Activated CD8-positive, alpha-beta T cell treated with anti-CD3 and anti-CD28 coated beads for 36 hours (primary cell): ENCODE measurements at places on chromosomes 16 and 17. TPM values are rescaled to one million over a fixed set of nuclear protein-coding genes. Genes with fewer than 3 reads are reported as not detected.

The KRTAP4-6 gene
- not detected for total RNA-seq

- H3K36me3 ChIP-seq = peaks cover 2% of the 10 kb centered on the region
- no peaks in the 10 kb centered on the region for H3K27me3 ChIP-seq
- peaks cover 10% of the 10 kb centered on the region for H3K4me1 ChIP-seq
- no peak for DNase-seq
- H3K27ac ChIP-seq = no peak overlapping the region
- H3K4me3 ChIP-seq = no peak overlapping the region
Measured at GRCh38 chr16:88710556-88710955, 4.3 kb downstream of the CTU2 start.

DNA sequence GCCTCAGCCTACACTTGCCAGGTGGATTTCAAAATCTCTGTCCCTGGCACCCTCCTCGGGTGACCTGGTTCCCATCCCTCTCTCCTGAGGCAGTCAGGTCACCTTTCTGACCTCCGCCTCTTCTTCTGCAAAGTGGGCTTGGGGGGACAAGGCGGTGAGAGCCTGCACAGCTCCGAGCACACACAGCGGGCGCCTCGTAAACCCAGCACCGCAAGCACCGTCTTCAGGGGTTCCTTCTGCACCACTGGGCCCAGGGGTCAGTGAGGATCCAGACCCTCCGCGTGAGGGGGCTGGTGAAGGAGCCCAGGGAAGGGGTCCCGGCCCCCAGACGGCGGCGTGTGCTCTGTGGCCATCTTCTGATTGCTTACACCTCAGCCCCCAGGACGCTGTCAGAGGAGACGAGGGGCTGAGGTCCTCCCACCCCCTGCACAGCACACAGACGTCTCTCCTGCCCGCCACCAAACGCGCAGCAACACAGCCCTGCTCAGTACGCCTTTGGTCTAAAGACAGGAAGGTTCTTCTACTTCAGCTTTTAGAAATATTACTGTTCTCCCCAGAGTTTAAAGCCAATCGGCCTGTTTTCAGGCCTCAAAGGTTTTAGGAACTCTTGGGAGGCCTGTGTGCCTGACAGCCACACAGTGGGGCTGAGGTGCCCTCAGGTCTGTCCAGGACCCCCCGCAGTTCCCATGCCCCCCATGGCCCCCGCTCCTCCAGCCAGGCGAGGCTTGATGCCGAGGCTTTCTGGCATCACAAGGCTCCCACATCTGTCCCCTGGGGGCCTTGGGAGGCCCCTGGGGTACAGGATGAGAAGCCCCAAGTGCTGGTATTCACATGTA lies 2.7 kb downstream of the CBFA2T3 start:
- H3K36me3 ChIP-seq = no peaks in the 10 kb centered on the region
- no peak for DNase-seq
- no peak overlapping the region for H3K27ac ChIP-seq
- H3K4me3 ChIP-seq = no peak overlapping the region
- peaks cover 30% of the 10 kb centered on the region for H3K27me3 ChIP-seq
- no peaks in the 10 kb centered on the region for H3K4me1 ChIP-seq

GRCh38 chr16:78122774-78123315 lies 23.4 kb downstream of the WWOX start:
- H3K4me1 ChIP-seq = peaks cover 2% of the 10 kb centered on the region
- no peak overlapping the region for H3K27ac ChIP-seq
- no peaks in the 10 kb centered on the region for H3K27me3 ChIP-seq
- peak; percentile 44 for DNase-seq
- H3K36me3 ChIP-seq = peaks cover 6% of the 10 kb centered on the region

DNA sequence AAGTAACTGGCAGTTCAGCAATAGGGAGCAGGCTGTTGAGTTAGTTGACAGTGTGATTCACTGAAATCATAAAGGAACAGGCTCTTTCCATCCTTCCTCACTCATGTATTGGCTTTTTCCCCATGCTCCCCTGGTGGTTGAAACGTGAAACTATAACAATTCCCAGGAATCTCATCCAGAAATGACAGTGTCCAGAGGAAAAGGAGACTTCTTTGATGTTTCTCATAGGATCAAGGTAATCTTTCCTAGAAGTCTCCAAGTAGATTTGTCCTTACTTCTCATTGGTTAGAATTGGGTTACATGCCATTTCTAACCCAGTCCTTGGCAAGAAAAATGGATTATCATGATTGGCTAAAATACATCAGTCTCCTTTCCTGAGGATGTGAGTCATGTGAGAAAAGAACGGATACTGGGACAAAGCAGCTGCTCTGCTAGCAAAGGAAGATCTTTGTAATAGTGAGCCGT lies 14.4 kb downstream of the TTC19 start:
- peaks cover 13% of the 10 kb centered on the region for H3K4me1 ChIP-seq
- DNase-seq = no peak
- H3K27me3 ChIP-seq = no peaks in the 10 kb centered on the region
- H3K4me3 ChIP-seq = no peak overlapping the region
- H3K27ac ChIP-seq = no peak overlapping the region

The KRTAP2-3 gene
- total RNA-seq = not detected

The GNGT2 gene
- 23.9 TPM for total RNA-seq

DNA sequence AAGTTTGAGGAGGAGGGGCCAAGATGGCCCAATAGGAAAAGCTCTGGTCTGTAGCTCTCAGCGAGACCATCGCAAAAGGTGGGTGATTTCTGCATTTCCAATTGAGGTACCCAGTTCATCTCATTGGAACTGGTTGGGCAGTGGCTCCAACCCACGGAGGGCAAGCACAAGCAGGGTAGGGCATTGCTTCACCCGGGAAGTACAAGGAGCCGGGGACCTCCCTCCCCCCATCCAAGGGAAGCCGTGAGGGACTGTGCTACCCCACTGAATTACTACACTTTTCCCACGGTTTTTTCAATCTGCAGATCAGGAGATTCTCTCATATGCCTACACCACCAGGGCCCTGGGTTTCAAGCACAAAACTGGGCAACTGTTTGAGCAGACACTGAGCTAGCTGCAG lies 58.0 kb upstream of the EFCAB3 start:
- H3K27me3 ChIP-seq = peaks cover 23% of the 10 kb centered on the region
- DNase-seq = no peak
- H3K27ac ChIP-seq = no peak overlapping the region
- no peaks in the 10 kb centered on the region for H3K36me3 ChIP-seq

The CTRB1 gene
- not detected for total RNA-seq

DNA sequence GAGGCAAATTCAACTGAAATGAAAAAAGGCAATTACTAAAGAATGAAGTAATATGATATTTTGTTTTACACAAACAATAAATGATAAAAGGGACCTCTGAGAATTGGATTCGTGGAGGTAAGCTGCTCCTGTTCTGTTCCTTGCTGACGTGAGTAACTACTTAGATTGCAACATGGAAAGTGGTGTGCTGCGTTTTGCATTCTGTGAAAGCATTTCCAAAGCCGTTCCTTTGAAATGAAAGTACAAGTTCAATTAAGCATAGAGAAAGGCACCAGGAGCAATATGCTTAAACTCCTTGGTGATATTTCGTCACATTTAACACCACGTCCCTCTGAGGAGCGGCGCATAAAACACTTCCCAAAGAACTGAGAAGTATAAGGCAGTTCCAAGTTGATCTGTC lies 381.7 kb downstream of the UTP18 start:
- no peaks in the 10 kb centered on the region for H3K4me1 ChIP-seq
- H3K27ac ChIP-seq = no peak overlapping the region
- peaks cover 14% of the 10 kb centered on the region for H3K27me3 ChIP-seq
- H3K4me3 ChIP-seq = no peak overlapping the region
- DNase-seq = no peak

- no peaks in the 10 kb centered on the region for H3K4me1 ChIP-seq
- H3K27ac ChIP-seq = no peak overlapping the region
- no peak overlapping the region for H3K4me3 ChIP-seq
- peaks cover 22% of the 10 kb centered on the region for H3K27me3 ChIP-seq
- DNase-seq = no peak
- H3K36me3 ChIP-seq = no peaks in the 10 kb centered on the region
Measured at GRCh38 chr17:50013079-50013478, 18.1 kb upstream of the DLX3 start.

The POLR3K gene
- 51.3 TPM for total RNA-seq

The RNF112 gene
- total RNA-seq = 0.63 TPM

DNA sequence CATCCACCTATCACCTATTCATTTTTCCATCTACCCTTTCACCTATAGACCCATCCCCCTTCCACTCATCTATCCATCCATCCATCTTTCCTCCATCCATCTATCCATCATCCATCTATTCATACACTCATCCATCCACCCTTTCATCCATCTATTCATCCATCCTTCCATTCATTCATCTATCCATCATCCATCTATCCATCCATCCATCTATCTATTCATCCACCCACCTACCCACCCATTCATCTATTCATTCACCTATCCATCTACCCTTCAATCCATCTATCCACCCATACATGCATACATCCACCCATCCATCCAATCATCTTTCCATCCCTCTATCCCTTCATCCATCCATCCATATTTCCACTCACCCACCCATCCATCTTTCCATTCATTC lies 63.3 kb downstream of the C17orf67 start:
- H3K27ac ChIP-seq = no peak overlapping the region
- H3K4me1 ChIP-seq = no peaks in the 10 kb centered on the region
- H3K4me3 ChIP-seq = no peak overlapping the region
- DNase-seq = no peak
- no peaks in the 10 kb centered on the region for H3K36me3 ChIP-seq

- no peak overlapping the region for H3K27ac ChIP-seq
- no peak overlapping the region for H3K4me3 ChIP-seq
- no peaks in the 10 kb centered on the region for H3K27me3 ChIP-seq
- H3K36me3 ChIP-seq = peaks cover 6% of the 10 kb centered on the region
Measured at GRCh38 chr17:22411185-22411784, 719.0 kb downstream of the KCNJ18 start.

GRCh38 chr16:749010-749409 lies 8.2 kb upstream of the CIAO3 start:
- H3K4me3 ChIP-seq = no peak overlapping the region
- H3K27me3 ChIP-seq = no peaks in the 10 kb centered on the region
- H3K4me1 ChIP-seq = no peaks in the 10 kb centered on the region
- no peak overlapping the region for H3K27ac ChIP-seq
- DNase-seq = no peak

DNA sequence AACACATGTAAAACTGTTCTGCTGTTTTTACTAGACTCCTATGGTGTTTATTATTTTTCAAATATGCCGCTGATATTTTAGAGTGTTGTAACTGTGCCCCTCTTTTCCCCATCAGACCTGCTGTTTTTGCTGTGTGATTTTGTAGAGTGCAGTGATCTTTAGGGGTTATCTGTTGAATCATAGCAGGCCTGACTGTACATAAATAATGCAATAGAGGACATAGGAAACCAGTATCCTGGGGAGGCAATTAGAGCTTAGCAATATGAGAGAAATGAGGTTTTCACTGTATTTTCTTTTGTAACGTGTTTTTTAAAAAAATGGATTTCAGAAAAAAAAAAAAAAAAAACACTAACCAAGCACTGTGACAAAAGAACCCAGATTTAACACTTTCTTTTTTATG lies 662.2 kb downstream of the TOX3 start:
- H3K27ac ChIP-seq = no peak overlapping the region
- H3K27me3 ChIP-seq = no peaks in the 10 kb centered on the region
- no peak for DNase-seq
- no peak overlapping the region for H3K4me3 ChIP-seq
- H3K4me1 ChIP-seq = no peaks in the 10 kb centered on the region

The KRT23 gene
- total RNA-seq = not detected

DNA sequence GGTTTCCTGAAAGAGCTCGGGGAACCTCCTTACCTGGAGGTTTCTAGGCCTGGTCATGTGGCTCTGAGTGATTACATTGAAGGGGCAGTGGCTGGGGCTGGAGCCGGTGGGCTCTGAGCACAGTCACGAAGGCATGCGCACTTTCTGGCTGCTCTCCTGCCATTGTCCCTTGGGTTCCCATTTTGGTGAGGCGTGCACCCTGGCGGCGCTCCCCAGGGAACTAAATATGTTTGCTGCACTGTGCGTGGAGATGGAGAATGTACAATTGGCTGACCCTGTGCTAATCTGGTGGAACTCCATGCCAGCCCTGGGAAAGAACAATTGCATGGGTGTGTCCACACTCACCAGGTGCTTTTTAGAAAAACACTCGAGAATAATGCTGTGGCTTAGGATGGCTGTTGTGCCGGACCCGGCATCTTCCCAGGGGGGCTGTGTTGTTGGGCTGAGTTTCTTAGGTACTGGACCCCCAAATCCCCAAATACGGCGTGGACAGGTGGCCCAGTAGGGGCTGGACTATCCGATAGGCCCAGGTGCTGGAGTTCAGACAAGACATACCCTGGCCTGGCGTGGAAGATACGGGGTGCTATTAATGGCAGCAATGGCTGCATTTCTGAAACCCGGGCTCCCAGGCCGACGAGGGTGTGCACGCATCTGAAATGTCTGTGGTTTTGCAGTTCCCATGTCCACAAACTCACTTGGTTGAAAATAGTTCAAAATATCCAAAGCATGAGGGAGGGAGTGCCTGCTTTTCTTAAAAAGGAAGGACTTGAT lies 230.5 kb downstream of the SEC14L1 start:
- no peaks in the 10 kb centered on the region for H3K27me3 ChIP-seq
- H3K4me1 ChIP-seq = peaks cover 41% of the 10 kb centered on the region
- peaks cover 18% of the 10 kb centered on the region for H3K36me3 ChIP-seq
- no peak overlapping the region for H3K27ac ChIP-seq

The ABCA10 gene
- 0.45 TPM for total RNA-seq

The CBX4 gene
- total RNA-seq = 28.0 TPM

DNA sequence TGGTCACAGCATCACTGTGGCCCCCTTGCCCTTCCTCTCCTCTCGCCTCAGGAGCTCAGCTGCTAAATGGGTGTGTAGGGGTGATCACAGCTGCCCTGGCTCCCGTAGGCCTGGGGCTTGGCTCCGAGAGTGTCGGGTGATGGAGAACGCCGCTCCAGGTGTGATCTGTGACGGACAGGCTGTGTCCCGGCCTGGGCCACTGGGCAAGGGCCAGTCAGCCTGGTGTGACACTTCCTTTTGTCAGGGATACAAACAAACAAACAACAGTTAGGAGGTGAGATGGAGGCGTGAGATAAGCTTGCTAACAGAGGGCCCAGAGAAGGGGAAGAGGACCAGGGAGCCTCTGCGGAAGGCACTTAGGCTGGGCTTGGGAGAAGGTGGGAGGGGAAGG lies 2.0 kb downstream of the ADGRG1 start:
- H3K36me3 ChIP-seq = no peaks in the 10 kb centered on the region
- peaks cover 14% of the 10 kb centered on the region for H3K4me1 ChIP-seq
- DNase-seq = no peak
- no peak overlapping the region for H3K27ac ChIP-seq

- H3K27me3 ChIP-seq = no peaks in the 10 kb centered on the region
- H3K27ac ChIP-seq = peak within 1 kb of the TSS; percentile 91
- H3K36me3 ChIP-seq = peaks cover 20% of the 10 kb centered on the region
- DNase-seq = peak; percentile 95
- H3K4me1 ChIP-seq = peaks cover 32% of the 10 kb centered on the region
- H3K4me3 ChIP-seq = peak within 1 kb of the TSS; percentile 84
Measured at GRCh38 chr16:50065624-50066481, at the start of gene HEATR3. TSS of gene HEATR3 (plus strand) at chr16:50065970. CDS start at chr16:50066132, 162 bp downstream.

DNA sequence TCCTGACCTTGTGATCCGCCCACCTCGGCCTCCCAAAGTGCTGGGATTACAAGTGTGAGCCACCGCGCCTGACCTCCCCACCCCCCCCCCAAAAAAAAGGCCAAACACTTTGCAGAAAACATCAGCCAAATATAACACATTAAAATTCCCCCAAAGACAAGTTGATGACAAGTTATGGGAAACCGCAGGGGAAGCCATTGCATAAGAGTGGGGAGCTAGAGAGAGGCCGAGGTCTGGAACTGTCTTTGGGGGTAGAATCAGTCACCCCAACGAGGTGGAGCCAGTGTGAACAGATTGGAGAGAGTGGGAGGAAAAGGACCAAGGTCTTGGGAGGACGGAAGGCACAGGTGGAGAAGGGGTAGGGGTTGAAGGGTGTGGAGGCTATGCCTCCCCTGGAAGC lies 2.8 kb downstream of the DRC3 start:
- no peak overlapping the region for H3K27ac ChIP-seq
- no peaks in the 10 kb centered on the region for H3K36me3 ChIP-seq
- no peaks in the 10 kb centered on the region for H3K27me3 ChIP-seq
- peaks cover 16% of the 10 kb centered on the region for H3K4me1 ChIP-seq
- H3K4me3 ChIP-seq = no peak overlapping the region
- no peak for DNase-seq

The ARHGDIG gene
- total RNA-seq = not detected

The SLC16A3 gene
- total RNA-seq = 193 TPM

The HS3ST6 gene
- total RNA-seq = not detected
